Activated CD4-positive, alpha-beta T cell treated with anti-CD3 and anti-CD28 coated beads for 36 hours (primary cell): ENCODE measurements at places on chromosomes 5 and 9. TPM values are rescaled to one million over a fixed set of nuclear protein-coding genes. Genes with fewer than 3 reads are reported as not detected.

- DNase-seq, result no peak
These were observed 3.8 kb upstream of the SQSTM1 start for GRCh38 chr5:179816796-179817469.

DNA sequence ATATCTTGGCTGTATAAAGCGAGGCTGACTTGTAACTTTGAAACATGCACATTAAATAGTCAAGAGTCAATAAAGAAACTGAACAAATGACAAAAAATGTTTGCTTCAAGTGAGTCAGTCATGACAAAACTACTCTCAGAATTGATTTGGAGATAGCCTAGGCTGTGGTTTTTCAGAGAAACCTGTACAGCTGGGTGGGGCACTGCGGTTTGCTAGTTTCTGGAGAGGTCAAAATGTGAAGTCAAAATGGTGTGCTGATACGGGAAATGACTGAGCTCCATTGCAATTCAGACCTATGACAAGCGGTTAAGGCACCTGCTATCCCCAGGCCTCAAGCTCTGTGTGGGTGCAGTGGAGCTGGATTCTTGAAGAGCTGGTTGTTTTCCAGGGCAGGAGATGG is 10.3 kb upstream of the CD180 start:
- peak; percentile 95 for DNase-seq

The SLC34A3 gene
- total RNA-seq, result not detected

The ADAMTS12 gene
- total RNA-seq, result not detected

- DNase-seq, result peak; percentile 66
These were observed 32.6 kb upstream of the TMOD1 start for GRCh38 chr9:97468658-97469448.

The PPP3R2 gene
- not detected for total RNA-seq

DNA sequence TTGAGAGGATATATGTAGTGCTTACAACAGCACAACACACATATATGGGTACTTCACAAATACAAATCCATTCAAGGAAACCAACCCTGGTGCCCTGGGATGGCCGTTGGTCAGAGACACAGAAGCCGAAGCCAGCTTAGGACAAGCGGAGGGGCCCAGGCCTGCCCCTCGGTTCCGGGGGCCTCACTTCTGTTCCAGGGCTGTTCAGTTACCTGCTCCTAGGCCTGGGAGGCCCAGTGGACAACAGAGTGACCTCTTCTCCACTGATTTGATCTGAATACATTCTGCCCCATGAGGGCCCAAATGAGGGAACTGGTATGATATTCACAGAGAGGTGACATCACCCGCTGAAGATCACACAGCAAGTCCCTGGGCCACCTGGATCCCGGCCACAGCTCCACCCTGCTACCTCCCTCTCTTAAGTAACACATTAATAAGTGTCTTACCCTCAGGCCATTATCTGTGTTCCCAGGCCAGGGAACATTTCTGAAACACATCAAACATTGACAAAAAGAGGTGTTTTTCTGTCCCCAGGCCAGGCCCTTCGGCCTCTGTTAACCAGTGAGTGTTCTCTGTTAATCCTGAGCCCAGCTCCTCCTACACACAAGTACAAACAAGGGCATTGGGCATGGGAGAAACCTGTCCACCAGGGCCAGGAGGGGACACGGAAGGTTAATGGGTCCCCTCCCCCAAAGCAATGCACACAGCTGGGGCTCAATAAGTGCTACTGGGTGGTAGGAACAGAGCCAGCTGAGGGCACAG is 4.5 kb upstream of the GRHPR start:
- DNase-seq, result no peak

DNA sequence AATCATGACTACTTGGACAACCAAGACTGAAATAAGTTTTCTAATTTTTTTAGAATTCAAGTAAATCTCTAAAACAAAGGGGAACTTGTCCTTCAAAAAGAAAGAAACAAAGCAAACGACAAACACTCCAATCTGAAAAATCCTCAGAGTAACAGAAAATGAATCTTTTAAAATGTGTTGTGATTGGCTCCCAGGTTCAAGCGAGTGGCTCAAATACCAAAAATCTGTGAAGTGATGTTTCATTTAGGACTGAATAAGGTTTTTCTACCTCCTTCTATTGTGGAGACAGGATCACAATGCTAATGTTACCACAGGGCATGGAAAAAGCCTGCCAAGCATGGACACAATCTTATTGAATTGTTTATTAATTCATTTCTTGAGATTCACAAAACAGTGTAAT is 415.7 kb downstream of the RAB3C start:
- DNase-seq, result no peak

- no peak for DNase-seq
These were observed 68.1 kb upstream of the SPIN1 start for GRCh38 chr9:88319936-88320747.

- DNase-seq, result peak; percentile 92
These were observed 1.5 kb downstream of the PARP8 start for GRCh38 chr5:50667653-50668595.

DNA sequence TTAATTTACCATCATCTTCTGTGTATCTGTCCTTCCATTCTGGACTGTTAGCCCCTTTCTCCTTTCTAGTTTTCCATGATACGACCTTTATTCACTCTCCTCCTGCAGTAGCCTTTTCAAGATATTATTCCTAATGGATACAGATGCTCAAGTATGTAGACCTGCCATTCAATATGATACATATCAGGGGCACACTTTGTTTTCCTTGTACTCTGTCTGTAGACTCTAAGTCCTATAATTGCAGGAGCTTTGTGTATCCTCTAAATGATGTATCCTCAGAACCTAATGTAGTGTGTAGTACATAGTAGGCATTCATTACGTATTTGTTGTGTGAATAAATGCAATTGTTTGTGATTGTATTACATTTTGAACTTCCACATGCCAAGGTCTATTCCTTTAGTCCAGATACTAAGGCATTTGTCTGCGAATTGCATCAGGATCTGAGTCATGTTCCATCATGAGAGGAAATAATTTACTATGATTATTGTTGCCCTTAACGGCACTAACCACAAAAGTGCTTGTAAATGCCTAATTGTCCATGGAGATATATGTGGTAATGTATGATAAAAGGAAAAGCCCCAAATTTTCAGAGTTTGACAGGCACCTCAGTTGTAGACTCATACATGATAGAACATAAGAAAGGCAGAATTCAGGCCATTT is 57.1 kb upstream of the IZUMO3 start:
- no peak for DNase-seq

DNA sequence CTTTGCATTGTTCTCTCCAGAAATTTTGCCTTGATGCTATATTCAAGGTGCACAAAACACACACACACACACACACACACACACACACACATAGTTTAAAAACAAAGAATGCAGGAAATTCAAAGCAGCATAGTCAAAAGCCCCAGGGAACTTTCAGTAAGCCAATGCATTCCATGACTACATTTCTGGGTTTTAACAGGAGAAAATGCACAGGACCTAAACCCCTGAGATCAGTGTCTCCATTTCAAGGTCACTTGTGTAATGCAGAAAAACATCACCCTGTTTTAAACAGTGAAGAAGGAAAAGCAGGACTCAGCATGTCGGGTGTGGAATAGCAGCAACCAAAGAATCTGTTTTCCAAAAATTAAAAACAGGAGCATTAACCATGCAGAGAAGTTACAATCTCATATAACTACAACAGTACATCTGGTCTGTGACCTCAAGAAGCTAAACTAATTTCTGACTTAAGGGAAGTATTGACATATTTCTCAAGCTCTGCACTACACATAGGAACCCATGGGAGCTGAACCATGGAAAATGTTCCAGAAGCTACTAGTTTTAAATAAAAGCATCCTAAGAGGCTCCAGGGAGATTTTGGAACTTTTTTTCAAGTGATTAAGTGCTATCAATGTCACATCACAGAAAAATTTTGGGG is 296.7 kb downstream of the HINT1 start:
- no peak for DNase-seq

DNA sequence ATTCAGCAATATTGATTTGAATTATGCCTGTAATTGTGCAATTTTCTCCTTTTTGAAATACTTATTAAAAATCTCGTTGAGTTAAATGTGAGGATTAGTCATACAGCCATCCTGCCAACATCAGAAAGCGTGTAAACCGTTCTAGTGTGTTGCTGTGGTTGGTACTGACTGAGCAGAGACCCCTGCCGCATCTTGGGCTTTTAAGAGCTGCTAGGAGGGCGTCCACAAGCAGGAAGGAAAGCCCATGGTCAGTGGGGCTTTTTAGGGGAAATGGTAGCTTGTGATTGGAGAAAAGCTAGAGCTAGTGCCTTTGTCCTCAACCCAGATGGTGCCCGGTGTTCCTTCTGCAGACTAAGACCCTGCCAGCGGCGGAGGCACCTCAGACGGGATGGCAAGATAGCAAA is 1.3 kb downstream of the SDHA start:
- peak; percentile 37 for DNase-seq
